Stimulated activated CD4-positive, alpha-beta T cell treated with anti-CD3 and anti-CD28 coated beads, Interleukin-12 subunit alpha, Interleukin-12 subunit beta, amount 100 ng/mL, for 24 hours (primary cell): ENCODE measurements at places on chromosomes 2 and 18.

GRCh38 chr2:207676827-207677354 lies 34.5 kb upstream of the CCNYL1 start:
- DNase-seq = no peak

GRCh38 chr18:9861157-9861556 lies 24.6 kb upstream of the TXNDC2 start:
- DNase-seq = no peak

- DNase-seq = no peak
Measured at GRCh38 chr2:128032092-128032491, 4.2 kb upstream of the SAP130 start.

DNA sequence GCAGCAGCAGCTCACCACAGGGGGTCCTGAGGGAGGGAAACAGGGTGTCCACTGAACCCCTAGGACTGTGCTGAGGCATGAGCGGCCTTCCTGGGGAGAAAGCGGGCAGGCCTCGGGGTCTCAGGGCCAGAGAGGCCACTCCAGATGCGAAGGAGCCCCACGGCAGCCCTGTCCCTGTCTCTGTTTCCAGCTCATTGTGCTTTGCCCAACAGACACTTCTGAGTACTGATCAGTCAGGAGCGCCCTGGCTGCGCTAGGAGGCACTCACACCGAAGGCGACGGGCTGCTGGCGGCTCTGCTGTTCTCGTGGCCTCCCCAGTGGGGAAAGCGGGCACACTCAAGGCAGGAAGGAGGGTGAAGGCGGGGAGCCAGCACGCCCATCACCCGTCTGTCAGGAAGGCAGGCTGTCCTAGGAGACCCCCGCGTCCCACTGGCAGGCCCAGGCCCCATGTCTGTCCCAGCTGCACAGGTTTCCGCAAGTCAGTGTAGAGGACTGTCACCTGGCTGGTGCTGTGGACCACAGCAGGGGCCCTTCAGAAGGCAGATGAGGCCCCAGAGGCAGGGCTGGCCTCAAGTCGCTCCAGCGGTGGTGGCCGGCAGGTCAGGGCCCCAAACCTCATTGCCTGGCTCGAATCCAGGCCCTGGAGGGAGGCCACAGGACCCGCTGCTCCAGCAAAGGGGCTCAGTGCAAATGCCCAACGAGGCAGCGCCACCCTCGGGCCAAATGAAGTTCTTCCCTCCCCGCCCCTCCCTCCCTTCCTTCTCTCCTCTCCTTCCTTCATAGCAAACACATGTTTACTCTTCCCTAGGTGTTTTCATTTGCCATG lies 6.8 kb downstream of the ESPNL start:
- no peak for DNase-seq

DNA sequence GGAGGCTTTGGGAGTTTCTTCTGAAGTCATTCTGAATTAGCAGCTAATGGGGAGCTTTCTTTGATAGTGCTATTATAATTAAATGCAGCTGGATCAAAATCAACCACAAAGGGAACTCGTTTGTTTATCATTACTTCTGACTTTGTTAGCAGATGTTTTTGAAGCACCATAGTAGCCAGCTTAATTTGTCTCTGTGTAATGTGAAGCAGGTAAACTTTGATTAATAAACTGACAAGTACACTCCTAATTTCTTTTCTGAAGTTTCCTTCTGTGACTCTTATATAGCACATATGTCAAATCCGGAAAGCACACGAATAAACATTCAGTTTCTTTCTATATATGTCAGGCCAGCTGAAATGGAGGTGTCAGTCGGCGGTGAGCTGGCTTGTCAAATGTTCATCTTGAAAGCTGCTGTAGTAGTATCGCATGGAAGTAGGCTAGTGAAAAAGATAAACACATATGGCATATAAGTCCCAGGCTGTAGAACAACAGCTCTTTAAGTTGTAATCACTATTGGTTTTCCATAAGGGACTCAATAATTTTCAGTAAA lies 451.9 kb upstream of the ZEB2 start:
- no peak for DNase-seq

GRCh38 chr2:149544692-149545091 lies 42.9 kb downstream of the MMADHC start:
- no peak for DNase-seq

DNA sequence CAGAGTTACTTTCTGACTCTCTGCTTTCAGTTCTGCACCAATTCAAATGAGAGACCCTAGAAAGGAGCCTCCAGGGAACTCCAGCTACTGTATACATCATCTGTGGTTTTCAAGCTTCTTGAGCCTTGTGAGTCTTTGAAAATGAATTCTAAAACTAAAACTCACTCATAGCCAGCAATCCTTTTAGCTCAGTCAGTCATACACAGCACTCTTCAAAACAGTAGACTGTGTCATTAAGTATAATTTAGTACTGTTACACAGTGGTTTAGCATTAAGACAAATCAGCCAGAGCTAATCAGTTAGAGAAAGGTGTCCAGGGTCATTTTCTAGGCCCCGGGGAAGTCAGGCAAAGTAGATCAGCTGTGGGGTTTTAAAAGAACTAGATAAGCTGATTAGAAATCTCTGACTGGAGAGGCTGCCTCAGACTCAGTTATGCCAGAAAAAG lies 322.1 kb upstream of the THUMPD2 start:
- no peak for DNase-seq

DNA sequence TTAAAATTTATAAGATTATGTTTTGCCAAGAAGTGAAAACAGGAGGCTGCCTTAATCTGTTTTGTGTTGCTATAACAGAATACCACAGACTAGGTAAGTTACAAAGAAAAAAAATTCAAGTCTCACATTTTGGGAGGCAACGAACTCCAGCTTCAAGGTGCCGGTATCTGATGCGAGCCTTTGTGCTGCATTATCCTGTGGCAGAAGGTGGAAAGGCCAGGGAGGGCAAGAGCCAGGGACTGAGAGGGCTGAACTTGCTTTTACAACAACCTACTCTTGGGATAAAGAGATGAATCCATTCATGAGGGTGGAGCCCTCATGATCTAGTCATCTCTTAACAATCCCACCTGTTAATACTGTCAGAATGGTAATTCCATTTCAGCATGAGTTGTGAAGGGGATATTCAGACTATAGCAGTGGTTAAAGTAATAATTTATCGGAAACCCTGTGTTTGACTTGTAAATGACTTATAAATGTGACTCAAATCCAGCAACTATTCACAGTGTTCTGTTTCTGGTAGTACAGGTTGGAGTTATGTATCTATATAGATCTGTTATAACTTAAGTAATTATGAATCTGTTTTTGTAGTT lies 3.7 kb downstream of the MTX2 start:
- no peak for DNase-seq

- peak; percentile 57 for DNase-seq
Measured at GRCh38 chr2:119290859-119291587, 67.4 kb downstream of the STEAP3 start.

DNA sequence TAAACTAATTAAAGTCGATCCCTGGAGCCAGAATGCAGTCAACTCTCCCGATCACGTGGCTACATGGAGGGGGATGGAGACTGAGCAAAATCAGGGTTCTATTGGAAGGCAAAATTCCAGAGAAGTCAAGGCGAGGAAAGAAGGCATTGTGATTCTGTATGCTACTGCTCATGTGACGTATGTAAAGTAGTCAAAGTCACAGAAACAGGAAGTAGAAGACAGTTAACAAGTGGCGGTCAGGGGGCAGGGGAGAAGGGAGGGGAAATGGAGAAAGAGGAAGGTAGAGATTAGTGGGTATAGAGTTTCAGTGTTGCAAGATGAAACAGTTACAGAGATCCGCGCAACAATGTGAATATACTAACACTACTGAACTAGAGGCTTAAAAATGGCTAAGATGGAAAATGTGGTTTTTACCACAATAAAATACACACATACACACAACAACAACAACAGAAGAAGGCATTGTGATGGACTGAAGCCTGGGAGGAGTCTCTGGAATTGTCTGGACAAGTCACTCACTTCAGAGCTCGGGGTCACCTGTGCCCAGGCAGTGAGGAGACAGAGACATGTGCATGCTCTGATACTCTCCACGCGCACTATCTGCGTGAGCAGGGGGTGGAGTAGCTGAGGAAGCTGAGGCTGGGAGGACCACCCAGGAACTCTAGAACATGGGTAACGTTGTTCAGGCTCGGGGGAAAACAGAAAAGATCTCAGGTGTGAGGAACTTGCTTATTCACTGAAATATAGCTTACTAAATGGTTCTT lies 89.9 kb upstream of the CDCA7 start:
- DNase-seq = no peak

GRCh38 chr18:72207280-72207679 lies 336.9 kb downstream of the CBLN2 start:
- DNase-seq = no peak

- no peak for DNase-seq
Measured at GRCh38 chr2:105896765-105897163, 152.1 kb downstream of the NCK2 start.

- DNase-seq = no peak
Measured at GRCh38 chr18:12247946-12248345, 6.2 kb upstream of the CIDEA start.
